ENCODE measurements at places on chromosomes 16 and 17. TPM values are rescaled to one million over a fixed set of nuclear protein-coding genes. Genes with fewer than 3 reads are reported as not detected.

Gene NPIPA2
- polyA plus RNA-seq = not detected

- DNase-seq = no peak
Measured at GRCh38 chr16:64754279-64754678, 367.6 kb downstream of the CDH11 start.

- DNase-seq = no peak
Measured at GRCh38 chr16:77894162-77894561, 105.8 kb downstream of the VAT1L start.

- no peak for DNase-seq
Measured at GRCh38 chr16:22373662-22374310, 633 bp downstream of the CDR2 start.

Gene OR3A3
- not detected for polyA plus RNA-seq

- DNase-seq = no peak
Measured at GRCh38 chr16:87979352-87979751, 28.1 kb downstream of the BANP start.

Gene RPGRIP1L
- 6.0 TPM for polyA plus RNA-seq

Gene CCL16
- polyA plus RNA-seq = not detected

GRCh38 chr16:66508914-66509496 is 40.9 kb downstream of the TK2 start:
- no peak for DNase-seq

DNA sequence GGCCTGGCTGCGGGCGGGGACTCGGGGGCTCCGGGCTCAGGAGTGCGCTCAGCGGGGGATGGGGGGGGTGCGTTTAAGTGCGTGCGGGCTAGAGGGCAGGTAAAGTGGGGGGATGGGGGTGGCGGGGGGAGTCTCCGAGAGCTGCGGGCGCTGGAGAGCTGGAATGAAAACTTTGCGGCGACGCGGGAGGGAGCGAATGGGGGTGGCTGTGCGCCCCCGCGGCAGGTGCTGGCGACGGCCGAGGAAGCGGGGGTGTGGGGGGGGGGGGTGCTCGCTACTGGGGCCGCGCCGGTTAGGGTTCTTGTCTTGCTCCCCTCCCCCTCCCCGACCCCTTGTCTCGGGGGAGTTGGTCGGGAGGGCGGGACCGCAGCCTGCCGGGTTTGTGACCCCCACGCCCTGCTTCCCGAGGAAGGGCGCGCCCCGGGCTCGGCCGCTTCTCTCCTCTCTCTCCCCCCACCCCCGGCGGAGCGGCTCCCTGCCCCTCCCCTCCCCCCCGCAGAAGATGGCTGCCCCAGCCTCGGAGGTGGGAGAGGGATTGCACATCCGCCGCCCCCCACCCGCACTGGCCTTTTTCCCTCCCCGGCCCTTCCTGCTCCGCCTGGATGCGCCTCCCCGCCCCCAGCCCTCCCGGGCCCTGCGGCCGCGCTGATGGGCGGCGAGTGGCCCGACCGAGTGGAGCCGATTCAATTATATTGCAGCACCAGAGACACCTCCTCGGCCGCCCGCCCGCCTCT is 649 bp downstream of the GSE1 start:
- DNase-seq = no peak

GRCh38 chr17:30308406-30308805 is 16.7 kb upstream of the BLMH start:
- no peak for DNase-seq
